Fibroblast of lung (primary cell): ENCODE measurements at places on chromosomes 6 and 20. TPM values are rescaled to one million over a fixed set of nuclear protein-coding genes. Genes with fewer than 3 reads are reported as not detected.

DNA sequence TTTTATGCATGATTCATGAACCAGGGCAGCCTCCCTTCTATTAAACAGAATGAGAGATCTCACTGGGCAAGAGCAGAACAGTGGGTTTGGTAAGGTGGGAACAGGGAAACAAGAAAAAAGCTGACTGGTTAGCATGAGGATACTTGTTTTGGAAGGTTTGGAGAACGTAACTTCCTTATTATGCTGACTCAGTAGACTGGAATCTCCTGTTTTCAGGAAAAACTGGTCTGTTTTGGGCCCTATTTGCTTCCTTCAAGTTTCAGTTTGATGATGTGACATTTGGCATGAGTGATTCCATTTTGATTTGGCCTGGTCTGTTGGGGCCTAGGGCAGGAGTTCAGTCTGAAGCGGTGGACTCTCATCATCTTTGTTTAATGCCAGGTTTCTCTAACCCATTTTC, 172.0 kb downstream of the MYLK4 start:
- peak; percentile 12 for DNase-seq

- no peak for DNase-seq
Observed at GRCh38 chr6:114343782-114344144, 940 bp upstream of the HS3ST5 start.

DNA sequence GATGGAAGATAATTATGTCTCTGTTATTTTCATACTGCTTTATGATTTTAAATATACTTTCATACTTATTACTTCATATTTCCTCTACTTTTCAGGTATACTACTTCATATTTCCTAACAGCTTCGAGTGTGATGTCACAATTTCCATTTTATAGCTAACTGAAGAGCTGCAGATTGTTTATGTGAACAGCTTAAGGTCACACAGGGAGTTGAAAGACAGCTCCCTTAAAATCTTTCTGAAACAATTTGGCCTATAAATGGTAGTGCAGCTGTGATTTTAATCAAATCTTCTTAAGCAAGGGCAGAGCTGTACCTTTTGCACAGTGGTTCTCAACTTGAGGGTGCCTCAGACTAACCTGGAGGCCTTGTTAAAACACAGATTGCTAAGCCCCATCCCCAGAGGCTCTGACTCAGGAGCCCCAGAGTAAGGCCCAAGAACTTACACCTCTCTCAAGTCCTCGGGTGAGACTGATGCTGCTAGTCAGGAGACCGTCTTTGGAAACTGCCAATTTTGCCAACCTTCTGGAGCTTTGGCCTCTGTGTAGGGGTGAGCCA, 347.0 kb upstream of the HSF2 start:
- DNase-seq = no peak

DNA sequence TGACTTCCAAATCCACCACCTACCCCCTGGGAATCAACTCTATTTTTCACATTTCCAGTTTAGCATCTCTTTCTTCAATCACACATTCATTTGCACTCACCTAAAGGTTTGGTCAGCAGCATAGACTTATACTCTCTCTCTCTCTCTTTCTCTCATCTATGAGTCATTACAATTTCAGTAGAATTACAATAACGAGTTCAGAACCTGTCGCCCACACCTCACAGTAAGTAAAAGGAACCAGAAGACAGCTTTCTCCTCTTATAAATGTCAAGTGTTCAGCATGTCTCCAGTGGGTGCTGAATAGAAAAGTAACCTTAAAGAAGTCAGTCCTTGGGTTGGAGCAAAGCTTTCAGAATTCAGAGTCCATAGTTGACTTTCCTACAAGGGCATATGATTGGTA, 1.1 kb upstream of the PHACTR1 start:
- peak; percentile 17 for DNase-seq

DNA sequence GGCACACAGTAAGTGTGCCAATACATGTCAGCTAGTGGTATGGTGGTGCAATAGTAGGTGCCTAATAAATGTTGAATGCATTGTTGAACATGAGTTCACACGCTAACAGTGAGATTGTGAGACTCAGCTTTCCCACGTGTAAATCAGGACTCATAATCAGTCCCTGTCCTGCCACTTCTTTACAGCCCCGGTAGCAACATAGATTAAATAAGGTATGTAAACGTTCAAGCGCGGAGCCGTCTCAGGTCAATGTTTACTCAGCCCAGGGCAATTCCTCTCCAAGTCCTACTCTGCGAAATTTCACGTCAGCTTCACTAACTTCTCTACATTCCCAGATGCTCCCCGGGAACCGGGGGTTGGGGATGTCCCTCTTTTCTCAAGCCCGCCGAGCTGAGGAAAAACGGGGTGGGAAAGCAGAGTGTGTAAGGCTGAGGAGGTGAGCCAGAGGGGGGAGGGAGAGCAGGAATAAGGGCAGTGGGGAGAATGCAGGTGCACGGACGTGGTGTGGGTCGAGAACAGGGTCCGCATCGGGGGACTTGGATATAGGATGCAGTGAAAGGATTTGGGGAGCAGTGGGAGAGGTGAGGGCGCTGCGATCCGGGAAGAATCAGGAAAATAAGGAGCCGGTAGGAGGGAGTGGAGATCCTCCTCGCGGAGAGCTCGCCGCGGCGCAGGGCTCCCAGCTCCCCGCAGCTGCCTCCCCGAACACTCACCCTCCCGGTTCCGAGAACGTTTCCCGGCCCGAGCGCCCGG, 544 bp upstream of the TP53INP2 start:
- DNase-seq = peak; percentile 18

DNA sequence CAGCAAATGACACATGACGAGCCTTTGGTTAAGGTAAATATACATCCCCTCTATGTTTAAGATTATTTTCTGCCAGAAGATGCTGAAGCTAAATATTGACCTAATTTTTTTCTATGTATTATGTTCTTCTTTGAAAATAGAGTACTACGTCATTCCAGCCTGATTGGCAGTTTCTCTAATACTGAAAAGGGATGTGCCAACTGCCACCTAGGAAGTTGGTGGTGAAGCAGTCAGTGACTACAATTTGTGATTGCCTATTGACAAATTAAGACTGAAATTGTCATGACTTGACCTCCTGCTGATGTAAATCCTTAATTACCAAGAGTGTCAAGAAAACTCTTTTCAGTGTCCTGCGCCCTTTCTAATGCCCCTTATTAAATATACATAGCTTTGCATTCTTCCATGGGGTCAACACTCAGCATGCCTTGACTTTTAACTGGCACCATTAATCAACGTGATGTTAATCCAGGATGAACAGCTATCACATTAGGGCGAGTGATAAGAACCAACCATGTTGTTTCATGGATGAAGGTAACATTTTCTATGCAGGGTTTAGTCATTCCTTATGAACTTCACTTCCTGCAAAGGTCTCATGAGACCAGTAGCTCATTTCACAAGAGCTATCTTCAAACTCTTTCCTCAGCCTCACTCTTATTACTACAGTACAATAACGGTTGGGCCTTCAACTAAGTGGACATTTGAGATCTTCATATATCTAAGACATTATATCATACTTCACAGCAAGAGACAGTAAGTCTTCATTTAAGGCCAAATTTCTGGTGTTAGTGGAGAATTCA, 22.5 kb upstream of the SGK1 start:
- DNase-seq = no peak

GRCh38 chr6:138815797-138816528, 20.1 kb downstream of the ECT2L start:
- DNase-seq = peak; percentile 66

- DNase-seq = no peak
Observed at GRCh38 chr20:58721951-58722778, 29.6 kb downstream of the NPEPL1 start.

GRCh38 chr6:22904431-22904830, 335.1 kb downstream of the HDGFL1 start:
- no peak for DNase-seq

DNA sequence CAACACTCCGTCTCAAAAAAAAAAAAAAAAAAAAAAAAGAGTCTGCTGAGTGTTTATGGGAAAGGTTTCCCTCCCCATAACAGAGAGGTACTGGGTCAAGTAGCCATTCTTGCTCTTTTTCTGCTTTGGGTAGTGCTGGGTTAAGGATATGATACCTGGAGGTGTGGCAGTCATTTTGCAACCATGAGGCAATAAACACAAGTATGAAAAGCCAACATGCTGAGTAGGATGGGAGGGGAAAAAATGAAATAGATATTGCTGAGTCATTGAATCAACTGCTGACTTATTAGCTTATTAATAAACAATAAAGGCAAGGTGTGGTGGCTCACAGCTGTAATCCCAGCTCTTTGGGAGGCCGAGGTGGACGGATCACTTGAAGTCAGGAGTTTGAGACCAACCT, 2.3 kb upstream of the TOMM34 start:
- no peak for DNase-seq

NRSN2 gene
- total RNA-seq = 23.1 and 34.5 TPM in 2 replicates

PACRG gene
- total RNA-seq = 0.26 and 0.66 TPM in 2 replicates

TREM1 gene
- 0.26 TPM in 1 of 2 replicates, not detected in the other for total RNA-seq

CDH4 gene
- 2.3 and 4.8 TPM in 2 replicates for total RNA-seq

SOX4 gene
- total RNA-seq = 38.1 and 41.9 TPM in 2 replicates

DNMT3B gene
- total RNA-seq = 1.5 and 3.1 TPM in 2 replicates
